ENCODE measurements at places on chromosomes 4 and X. TPM values are rescaled to one million over a fixed set of nuclear protein-coding genes. Genes with fewer than 3 reads are reported as not detected.

SLC4A4 gene
- total RNA-seq = 0.40 TPM

UXT gene
- total RNA-seq = 104 TPM

CNKSR2 gene
- total RNA-seq = 2.9 TPM

RTL9 gene
- 0.06 TPM for total RNA-seq
